ENCODE measurements at places on chromosomes 1 and 21.

- no peak for DNase-seq
Measured at GRCh38 chr21:43957611-43958362, 54.3 kb upstream of the TRAPPC10 start.

DNA sequence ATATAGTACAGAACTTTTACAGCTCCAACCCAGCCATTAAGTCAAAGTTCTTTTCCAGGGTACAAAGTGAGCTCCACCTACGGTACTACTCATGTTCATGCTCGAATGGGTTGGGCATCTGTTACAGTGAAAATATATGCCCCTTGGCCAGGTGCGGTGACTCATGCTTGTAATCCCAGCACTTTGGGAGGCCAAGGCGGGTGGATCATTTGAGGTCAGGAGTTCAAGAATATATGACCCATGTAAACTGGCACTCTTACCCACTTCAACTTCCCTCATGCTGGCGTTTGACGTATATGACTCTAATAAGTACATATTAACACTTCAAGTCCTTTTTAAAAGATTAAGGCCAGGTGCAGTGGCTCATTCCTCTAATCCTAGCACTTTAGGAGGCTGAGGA is 71.3 kb upstream of the PKN2 start:
- DNase-seq = no peak

GRCh38 chr21:34190576-34191321 is 117.4 kb downstream of the MRPS6 start:
- no peak for DNase-seq

DNA sequence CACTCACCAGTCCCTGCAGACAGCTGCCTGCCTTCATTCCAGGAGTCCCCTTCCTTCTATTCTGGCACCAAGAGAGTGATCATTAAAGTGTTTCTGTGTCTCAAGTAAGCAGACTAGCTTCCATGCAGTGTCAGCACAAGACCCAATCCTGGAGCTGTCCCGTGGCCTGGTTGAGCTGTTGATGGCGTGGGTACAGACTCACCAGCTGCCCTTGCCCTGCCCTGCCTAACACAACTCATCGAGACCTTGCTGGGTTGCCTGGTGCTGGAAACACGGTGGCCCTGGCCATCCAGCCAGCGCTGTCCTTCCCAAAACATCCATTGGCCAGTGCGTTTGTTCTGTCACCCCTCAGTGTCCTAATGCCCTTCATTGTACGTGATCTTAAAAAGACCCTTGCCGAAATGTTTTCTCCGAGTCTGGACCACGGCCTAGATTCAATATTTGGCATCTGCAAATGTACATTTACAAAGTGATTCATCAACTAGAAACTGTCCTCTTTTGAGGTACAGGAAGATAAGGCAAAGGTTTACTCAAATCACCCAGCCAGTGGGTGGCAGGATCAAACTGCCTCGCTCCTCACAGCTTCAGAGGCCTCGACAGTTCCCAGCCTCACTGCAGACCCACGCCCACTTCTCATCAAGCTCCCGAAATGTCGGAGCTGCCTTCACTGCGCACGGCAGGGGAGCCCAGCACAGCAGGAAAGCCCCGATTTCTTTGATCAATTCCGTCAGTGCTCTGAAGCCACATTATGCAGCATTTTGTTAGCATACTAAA is 494.2 kb downstream of the KIF26B start:
- DNase-seq = no peak

DNA sequence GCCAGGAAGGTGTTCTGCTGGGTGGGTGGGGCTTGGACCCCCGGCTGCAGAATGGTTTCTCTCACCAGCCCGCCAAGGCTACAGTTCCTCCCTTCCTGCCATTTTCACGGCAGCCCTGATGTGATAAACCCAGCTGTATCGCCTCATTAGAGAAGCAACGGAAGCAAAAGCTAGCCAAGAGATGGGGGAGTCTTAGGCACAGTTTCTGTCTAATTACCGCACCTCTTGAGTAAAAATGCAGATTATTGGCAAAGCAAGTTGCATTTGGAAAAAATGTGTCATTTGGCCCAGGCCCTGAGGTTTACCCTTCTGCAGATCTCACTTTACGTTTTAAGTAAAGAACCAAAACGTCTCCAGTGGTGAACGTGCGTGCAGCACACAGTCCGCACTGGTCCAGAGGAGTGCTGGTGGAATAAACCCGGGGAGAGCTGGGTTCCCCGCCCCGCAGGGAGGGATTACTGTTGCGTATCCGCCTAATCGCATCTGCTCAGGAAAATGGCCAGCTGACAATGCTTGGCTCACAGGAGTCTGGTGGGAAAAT is 109.9 kb downstream of the GALNT2 start:
- DNase-seq = no peak

- no peak for DNase-seq
Measured at GRCh38 chr1:63621075-63621474, 27.9 kb downstream of the PGM1 start.

GRCh38 chr1:199616947-199617346 is 410.6 kb upstream of the NR5A2 start:
- DNase-seq = no peak

- no peak for DNase-seq
Measured at GRCh38 chr1:92315766-92316599, 17.1 kb downstream of the RPAP2 start.

- DNase-seq = no peak
Measured at GRCh38 chr21:37877171-37877570, 39.1 kb downstream of the KCNJ6 start.

- DNase-seq = peak; percentile 38
Measured at GRCh38 chr1:99737016-99737415, 29.4 kb downstream of the FRRS1 start.

DNA sequence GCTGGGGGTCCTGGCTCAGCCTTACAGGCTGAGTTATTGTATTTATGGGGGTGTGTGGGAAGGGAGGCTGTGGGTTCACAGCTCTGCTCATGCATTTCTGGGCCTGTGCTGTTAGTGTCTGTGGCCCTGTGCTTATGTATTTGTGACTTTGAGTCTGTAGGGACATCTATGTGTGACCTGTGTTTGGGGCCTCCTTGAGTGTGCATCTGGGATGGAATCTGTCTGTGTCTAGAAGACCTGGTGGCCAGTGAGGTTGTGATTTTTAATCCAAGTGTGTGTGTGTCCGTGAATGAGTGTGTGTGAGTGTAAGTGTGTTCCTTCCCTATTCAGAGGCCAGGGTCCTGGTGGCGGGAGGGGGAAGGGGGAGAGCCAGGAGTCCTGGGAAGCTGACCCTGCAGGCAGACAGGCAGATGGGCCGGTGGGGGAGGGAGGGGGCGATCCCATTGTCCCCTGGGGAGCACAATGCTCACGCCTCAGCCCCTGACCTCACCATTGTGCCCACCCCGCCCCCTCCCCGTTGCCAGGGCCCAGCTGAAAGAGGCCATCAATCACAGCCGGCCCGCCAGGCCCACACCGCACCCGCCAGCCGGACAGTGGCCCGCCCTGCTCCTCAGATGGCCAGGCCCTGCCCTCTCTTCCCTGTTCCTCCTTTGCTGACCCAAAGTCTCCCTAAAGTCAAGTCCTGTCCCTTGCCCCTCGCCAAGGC is 19.6 kb downstream of the SLC27A3 start:
- no peak for DNase-seq

GRCh38 chr1:111221633-111222291 is 5.8 kb upstream of the CHI3L2 start:
- DNase-seq = no peak

GRCh38 chr1:234604495-234605398 is 5.2 kb downstream of the IRF2BP2 start:
- DNase-seq = no peak

- no peak for DNase-seq
Measured at GRCh38 chr1:208225954-208226937, 17.9 kb downstream of the PLXNA2 start.

GRCh38 chr1:13751985-13752384 is 52.0 kb downstream of the PRDM2 start:
- no peak for DNase-seq

DNA sequence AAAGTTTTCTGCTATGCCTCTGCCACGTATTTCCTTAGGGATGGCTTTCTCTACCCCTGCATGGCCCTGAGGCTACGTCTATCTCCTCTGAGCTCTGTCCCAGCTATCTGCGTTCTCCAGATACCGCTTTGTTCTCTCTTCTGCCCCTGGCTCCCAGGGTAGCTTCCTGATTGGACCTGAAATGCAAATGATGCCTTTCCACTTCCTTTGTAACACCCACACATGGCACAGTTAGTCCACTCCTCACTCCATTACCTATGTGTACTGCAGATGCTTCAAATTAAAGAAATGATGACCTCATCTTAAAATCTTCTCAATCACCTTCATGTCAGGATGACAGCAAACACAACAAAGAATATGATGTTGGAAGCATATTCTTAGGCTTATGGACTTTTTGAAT is 138.6 kb upstream of the POGK start:
- DNase-seq = no peak

DNA sequence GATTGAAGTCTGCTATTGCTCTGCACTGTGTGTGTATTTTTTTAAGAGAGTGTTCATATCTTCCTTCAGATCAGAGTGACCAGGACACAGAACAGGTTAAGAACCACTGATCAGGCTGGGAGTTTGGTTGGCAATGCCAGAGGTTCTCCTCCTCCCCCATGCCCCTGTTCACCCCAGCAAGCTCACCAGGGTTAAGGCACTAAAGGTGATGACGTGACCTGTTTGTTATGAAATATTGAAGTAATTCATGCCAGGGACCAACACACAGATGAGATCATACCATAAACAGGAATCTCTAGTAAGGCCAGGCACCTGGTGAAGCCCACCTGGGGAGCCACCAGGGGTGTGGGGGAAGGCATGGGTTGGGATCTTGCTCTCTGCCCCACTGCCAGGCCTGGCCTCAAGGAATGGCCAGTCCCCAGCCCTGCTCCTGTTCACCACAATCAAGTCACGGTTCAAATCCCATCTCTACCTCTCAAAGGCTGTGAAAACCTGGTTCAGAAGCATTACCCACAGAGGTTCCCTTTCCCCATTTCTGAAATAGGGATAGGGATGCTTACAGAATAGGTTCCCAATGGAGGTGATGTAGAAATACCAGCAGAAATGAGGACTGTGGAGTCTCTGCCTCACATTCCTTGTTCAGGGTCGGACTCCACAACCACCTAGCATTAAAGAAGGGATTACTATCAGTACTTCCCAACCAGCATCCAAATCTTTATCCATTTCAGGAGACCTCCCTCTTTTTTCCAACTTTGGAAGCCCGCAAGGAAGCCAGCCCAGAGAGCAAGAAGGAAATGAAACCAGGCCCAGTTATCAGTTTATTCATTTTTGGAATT is 2.4 kb downstream of the ID3 start:
- DNase-seq = no peak

DNA sequence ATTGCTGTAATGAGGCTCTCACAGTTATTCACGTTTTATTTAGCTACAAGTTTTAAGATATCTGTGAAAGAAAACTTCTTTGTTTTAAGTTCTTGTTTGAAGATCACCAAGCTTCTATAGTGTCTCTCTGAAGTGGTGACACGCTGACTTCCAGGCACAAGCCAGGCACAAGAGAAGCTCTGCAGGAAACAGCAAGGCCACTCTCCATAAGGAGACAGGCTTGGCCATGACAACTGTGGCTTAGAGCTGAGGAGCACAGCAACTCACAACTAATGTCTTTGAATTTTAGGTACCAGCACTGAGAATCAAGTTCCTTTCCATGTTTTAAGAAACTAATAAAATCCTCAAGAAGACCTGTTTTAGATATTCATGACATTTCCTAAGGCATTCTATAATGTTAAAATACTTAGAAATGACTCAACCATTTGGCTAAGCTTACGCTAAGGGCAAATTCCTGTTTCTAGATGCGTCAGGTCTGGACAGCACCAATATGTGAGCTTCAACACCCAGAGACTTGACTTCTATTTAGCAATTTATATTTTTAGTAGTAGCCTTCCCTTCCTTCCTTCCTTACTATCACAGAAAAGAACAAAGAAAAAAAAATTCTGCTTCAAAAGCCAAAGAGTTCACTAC is 40.2 kb downstream of the APP start:
- no peak for DNase-seq

DNA sequence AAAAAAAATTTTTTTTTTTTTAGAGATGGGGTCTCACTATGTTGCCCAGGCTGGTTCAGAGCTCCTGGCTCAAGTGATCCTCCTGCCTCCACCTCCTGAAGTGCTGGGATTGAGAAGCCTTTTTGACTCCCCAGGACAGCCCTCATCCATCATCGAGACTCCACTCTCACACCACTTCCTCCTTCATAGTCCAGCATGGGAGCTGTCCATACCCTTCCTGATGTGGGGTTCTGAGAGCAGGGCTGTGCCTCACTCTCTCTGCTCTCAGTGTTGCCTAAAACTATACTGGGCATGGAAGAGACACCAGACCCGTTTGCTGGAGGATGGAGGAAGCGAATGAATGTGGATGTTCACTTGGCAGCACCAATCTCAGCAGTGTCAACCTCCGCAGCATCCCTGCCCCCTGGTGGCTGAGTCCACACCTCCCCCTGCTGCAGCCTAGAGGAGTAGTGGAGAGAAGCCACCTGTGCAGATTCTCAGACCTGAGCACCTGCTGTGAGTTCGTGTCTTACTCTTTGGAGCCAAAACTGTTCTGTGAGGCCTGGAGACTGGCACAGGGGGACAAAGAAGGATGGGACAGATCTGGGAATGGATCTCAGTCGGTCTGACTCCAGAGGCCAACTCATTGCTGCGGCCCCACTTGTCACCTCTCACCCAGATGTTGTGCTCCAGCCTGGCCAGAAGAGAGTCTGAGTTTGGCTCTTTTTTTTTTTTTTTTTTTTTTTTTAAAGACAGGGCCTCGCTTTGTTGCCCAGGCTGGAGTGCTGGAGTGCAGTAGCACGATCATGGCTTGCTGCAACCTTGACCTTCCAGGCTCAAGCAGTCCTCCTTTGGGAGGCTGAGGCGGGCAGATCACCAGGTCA is 17.7 kb downstream of the TINAGL1 start:
- DNase-seq = peak; percentile 89
